ENCODE measurements at places on chromosomes 5 and 9. TPM values are rescaled to one million over a fixed set of nuclear protein-coding genes. Genes with fewer than 3 reads are reported as not detected.

The GPX3 gene
- total RNA-seq = 6.3 TPM

The PCDHGB7 gene
- total RNA-seq = 4.8 TPM

The FOXD4 gene
- 0.13 TPM for total RNA-seq

GRCh38 chr9:95341293-95341962, 23.9 kb upstream of the FANCC start:
- no peak for DNase-seq

The SPINK1 gene
- total RNA-seq = not detected

DNA sequence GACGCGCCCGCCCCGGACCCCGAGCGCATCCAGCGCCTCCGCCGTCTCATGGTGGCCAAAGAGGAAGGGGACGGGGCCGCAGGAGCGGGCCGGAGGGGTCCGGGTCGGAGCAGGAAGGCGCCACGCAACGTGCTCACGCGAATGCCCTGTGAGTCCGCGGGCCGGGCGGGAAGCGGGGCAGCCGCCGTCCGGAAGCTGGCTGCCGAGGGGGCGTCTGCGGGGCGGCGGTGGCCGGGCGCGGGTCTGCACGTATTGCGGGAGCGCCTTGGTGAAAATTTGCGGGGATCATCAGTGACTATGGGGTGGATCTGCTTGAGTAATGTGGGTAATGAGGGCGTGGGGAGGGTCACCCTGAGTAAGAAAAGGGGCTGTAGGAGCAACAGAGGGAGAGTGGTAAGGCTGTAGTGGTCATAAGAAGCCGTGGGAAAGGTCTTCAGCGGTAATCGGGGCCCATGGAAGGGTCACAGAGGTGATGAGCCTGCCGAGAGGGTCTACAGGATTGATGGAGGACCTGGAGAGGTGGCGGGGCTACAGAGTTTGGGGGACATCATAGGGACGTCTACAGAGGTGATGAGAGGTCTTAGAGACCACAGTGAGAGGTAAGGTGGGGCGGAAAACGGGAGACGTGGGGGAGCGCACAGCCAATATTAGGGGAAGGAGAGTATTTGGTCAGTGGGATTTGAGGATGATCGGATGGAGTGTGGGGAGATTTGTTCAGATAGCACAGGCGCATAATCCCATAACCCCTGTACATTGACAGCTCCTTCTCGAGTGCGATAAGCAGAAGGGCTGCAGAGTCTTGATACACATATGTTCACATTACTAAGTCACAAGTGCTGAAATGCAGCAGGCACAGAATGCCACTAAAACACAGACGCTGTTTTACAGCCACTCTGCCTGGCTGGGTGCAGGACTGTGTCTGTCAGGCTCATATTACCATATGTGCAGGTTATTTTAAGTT, 819 bp downstream of the LSM11 start:
- no peak for DNase-seq

- no peak for DNase-seq
Observed at GRCh38 chr5:109136906-109137305, 272.9 kb downstream of the PJA2 start.

DNA sequence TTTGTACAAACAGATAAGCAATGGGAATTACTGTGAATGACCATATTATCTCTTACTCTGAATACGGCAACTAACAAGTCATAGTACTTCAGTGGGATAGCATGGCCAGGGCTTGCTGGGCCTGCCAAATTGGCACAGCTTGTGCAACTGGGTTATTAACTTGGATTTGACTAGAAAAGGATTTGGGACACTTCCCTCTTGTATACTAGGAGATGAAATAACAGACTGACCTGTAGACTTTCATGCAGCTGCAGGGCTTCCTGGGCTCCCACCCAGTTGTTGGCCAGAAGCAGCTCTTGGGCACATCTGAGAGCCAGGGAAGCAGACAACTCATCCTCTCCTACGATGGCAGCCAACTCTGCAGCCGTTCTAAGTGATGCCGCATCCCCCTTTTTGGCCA, 39.8 kb downstream of the CNOT8 start:
- no peak for DNase-seq

The ZNF658 gene
- total RNA-seq = 6.0 TPM

The TICAM2 gene
- 2.1 TPM for total RNA-seq

DNA sequence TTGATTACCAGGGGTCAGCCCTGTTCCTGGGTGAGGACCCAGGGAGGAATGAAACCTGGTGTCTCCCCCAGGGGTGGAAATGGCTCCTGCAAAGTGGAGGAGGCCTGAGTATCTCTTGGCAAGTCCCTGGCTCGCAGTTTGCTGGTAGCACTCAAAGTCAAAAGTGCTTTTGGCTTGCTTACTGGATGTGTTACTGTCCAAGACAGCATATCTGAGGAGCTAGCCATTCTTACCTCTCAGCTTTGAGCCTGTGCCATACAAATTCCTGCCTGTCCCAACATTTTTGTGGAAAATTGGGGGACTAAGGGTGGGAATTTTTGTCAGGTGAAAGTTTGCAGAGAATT, 9.9 kb downstream of the ZNF618 start:
- no peak for DNase-seq

The UBE2R2 gene
- total RNA-seq = 23.5 TPM

The CTXN3 gene
- not detected for total RNA-seq

- DNase-seq = no peak
Observed at GRCh38 chr5:158287643-158288271, 428.8 kb upstream of the CLINT1 start.

- DNase-seq = no peak
Observed at GRCh38 chr9:114280636-114281472, 42.0 kb upstream of the ORM1 start.

- DNase-seq = no peak
Observed at GRCh38 chr9:36092509-36093215, 43.9 kb upstream of the GLIPR2 start.

GRCh38 chr9:120210274-120210673, 369.7 kb downstream of the CDK5RAP2 start:
- no peak for DNase-seq

DNA sequence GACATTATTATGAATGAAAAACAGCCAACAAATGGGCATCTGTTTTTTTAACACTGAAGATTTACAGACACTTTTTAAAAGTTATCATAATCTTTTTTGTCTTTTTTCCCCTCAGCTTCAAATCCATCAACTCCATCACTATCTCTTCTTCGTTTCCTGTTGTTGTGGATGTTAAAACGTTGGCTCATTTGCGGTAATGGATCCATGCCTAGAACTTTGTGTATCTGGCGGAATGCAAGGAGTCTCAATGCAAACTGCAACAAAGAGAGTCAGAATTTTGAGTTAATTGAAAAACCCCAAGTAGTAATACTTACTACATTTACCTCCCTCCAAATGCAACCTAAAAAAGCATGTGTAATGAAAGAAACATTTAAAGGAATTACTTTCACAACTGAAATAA, 42.9 kb upstream of the MTMR12 start:
- no peak for DNase-seq

- no peak for DNase-seq
Observed at GRCh38 chr5:111603446-111603827, 91.1 kb upstream of the STARD4 start.

The SLC34A3 gene
- total RNA-seq = not detected

DNA sequence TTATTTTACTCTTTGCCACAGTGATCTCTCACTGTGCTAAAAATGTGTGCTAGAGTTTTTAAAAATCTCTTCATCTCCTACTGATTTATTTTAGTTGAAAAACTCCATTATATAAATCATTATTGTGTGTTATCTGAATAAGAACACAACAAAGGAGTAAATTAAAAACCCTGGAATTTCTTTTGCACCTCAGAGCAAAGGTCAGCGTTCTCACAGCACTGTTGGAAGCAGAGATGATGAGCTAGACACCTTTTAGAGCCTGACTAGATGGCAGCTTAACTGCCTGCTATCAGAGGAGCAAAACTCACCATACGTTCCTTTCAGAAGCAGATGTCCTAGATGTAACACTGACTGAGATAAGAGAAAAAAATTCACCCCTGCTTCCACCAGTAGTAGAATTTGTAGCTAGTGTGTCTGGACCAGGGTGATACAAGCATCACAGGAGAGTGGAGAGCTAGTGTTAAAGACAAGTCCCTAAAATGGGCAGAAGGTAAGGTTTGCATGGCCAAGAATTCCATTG, 147.1 kb downstream of the ENTREP1 start:
- no peak for DNase-seq

GRCh38 chr9:109602987-109603386, 104.9 kb upstream of the PTPN3 start:
- no peak for DNase-seq

- DNase-seq = peak; percentile 37
Observed at GRCh38 chr5:172833686-172834414, at the start of gene ERGIC1. Gene ERGIC1 (plus strand): TSS chr5:172834251. CDS start chr5:172834414, 163 bp downstream.

DNA sequence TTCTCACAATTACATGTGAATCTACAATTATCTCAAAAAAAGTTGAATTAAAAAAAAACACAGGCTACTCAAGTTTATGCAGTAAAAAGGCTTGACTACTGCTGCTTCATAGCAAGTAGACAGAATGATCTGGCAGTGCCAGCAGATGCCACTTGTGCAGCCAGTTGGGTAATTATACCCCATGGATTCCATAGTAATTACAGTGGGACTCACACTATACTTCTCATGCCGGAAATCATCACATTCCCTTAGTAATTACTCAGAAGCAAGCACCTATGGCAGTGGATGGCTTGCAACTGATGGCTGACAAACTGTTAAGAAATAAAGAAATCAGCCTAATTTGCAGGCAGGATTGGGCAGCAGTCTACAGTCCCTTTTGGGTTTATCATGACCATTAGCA, 463.2 kb upstream of the KLF4 start:
- DNase-seq = no peak

GRCh38 chr5:115599924-115600323, 2.4 kb downstream of the TICAM2 start:
- DNase-seq = no peak

- DNase-seq = no peak
Observed at GRCh38 chr9:86684148-86684547, 263.2 kb downstream of the GAS1 start.

The GPR150 gene
- total RNA-seq = 0.20 TPM

DNA sequence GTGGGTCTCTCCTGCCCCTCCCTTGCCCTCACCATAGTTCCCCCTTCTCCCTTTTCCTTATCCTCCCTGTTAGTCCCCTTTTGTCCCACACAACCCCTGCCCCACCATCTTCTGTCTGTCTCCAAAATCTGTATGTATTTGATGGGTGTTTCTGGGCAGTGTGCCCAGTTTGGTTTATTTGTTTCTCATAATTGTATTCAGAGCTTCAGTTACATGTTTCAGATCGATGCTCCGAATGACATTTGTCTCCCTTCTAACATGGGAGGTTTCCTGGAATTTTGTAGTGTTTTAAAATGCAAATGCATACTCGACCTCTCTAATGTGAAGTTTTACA, 22.2 kb downstream of the FBXL7 start:
- DNase-seq = no peak

- DNase-seq = peak; percentile 32
Observed at GRCh38 chr5:113378959-113379541, 55.7 kb downstream of the TSSK1B start.

The GPR107 gene
- 62.2 TPM for total RNA-seq

The FCN2 gene
- not detected for total RNA-seq

GRCh38 chr9:74557571-74557970, 60.4 kb downstream of the RORB start:
- no peak for DNase-seq

The SLC6A7 gene
- total RNA-seq = not detected

GRCh38 chr9:79868567-79869189, 296.9 kb downstream of the TLE4 start:
- no peak for DNase-seq

DNA sequence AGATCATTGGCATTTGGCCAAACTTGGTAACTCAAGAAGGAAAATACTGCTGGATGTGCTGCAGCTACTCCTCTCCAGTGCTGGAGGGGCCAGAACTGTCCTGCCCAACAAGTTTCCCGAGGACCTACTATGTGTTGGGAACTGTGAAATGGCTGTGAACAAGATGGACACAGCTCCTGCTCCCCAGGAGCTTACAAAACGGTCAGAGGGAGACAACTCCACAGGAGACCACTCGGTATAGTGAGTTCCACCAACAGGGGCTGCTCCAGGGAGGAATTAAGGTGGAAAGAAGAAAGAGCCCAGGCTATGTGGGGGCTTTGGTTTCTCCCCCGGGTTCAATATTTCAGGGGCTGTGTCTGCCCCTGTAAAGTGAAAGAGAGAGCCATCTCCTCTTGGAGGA, 78.8 kb downstream of the GNA14 start:
- no peak for DNase-seq

DNA sequence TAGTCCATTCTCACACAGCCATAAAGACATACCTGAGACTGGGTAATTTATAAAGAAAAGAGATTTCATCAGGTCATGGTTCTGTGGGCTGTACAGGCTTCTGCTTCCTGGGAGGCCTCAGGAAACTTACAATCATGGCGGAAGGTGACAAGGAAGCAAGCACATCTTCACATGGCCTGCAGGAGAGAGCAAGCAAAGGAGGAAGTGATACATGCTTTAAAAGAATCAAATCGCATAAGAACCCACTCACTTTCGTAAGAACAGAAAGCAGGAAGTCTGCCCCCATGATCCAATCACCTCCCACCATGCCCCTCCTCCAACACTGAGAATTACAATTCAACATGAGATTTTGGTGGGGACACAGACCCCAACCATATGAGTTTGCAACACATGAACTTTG, 5.1 kb upstream of the FBXO38 start:
- no peak for DNase-seq

GRCh38 chr5:141507387-141508091, 18.7 kb downstream of the PCDHGC5 start:
- no peak for DNase-seq

The CCNJL gene
- total RNA-seq = 3.2 TPM

- DNase-seq = no peak
Observed at GRCh38 chr5:35089334-35090314, 41.9 kb upstream of the AGXT2 start.

GRCh38 chr9:10876333-10876732, 263.5 kb upstream of the PTPRD start:
- no peak for DNase-seq

- peak; percentile 5 for DNase-seq
Observed at GRCh38 chr5:136424835-136425584, 59.7 kb upstream of the TRPC7 start.
